CD8-positive, alpha-beta memory T cell (primary cell): ENCODE measurements at places on chromosomes 1 and 21.

DNA sequence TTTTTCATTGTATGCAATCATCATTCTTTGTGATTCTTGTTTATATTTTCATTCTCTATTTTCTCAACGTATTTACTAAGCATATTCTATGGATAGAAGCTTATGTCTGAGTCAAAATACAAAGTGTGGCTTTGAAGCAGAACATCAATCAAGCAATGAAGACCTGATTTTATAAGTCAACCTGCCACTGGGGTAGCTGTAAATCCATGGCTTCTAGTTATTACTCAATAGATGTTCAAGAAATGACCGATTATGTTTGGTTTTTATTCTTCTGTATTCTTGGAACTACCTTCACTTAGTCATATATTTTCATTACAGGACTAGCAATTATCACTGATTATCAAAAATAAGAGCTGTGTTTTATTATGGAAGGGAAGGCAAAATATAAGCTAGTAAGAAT is 20.5 kb upstream of the PTGS2 start:
- DNase-seq, result no peak

GRCh38 chr1:94379615-94380014 is 38.6 kb upstream of the ABCD3 start:
- DNase-seq, result no peak

DNA sequence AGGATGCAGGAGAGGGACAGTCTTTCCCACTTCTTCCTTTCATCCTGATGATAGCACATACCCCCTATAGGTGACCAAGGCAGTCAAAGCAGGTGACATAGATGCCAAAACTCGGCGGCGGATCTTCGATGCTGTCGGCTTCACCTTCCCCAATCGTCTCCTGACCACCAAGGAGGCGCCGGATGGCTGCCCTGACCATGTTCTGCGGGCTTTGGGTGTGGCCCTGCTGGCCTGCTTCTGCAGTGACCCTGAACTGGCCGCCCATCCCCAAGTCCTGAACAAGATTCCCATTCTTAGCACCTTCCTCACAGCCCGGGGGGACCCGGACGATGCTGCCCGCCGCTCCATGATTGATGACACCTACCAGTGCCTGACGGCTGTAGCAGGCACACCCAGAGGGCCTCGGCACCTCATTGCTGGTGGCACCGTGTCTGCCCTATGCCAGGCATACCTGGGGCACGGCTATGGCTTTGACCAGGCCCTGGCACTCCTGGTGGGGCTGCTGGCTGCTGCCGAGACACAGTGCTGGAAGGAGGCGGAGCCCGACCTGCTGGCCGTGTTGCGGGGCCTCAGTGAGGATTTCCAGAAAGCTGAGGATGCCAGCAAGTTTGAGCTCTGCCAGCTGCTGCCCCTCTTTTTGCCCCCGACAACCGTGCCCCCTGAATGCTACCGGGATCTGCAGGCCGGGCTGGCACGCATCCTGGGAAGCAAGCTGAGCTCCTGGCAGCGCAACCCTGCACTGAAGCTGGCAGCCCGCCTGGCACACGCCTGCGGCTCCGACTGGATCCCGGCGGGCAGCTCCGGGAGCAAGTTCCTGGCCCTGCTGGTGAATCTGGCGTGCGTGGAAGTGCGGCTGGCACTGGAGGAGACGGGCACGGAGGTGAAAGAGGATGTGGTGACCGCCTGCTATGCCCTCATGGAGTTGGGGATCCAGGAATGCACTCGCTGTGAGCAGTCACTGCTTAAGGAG is 2.9 kb downstream of the NCDN start:
- DNase-seq, result no peak

GRCh38 chr1:119541389-119541788 is 34.4 kb downstream of the HSD3B1 start:
- DNase-seq, result no peak

DNA sequence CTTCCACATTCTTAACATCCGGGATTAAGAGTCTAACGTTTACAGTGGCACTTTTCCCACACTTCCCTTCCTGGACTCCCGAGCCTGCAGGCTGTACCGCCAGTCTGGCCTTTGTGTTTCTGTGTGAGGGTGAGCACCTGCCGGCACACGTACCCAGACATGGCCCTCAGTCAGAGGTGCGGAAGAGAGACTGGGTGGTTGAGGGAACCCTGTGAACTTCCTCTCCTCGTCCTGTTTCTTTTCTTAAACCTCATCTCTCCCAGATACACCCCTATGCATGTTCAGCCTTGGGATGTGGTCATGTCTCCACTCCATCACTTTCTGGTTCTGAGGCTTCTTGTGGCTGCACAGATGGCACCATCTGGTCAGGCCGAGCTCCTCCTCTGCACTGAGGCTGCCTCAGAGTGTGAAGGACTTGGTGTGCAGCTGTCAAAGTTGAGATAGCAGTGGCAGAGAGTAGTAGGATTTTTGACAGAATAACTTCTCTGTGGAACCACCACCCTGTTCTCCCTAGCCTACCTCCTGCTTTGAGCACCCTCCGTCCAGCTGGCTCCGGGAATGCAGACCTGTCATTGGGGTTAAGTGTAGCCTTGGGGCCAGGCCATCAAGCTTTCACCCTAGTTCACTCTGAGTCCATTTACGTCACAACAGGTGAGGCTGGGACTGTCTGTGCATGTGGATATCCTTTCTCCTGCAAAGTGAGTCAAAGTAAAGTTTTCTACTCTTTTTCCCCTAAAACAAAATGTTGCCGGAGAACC is 31.4 kb downstream of the VASH2 start:
- no peak for DNase-seq

- no peak for DNase-seq
These were observed 66.1 kb upstream of the FAM3B start for GRCh38 chr21:41250519-41250918.

DNA sequence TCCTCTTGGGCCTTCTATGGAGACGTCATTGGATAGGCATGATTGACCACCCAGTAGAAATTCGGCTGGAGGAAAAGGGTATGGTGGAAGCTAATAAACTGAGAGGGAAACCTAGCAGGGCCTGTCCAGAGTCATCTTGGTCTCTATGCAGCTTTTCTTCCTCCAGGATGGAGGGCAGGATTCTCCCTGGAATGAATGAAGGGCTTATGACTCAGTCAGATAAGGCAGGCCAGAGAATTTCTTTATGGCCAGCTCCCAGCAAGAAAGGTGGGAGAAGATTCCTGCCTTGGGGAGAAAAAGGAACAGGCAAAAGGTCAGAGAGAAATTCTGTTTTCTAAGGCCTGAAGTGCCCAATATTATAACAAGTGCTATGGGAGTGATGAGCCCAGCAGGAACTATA is 17.1 kb downstream of the FBLIM1 start:
- no peak for DNase-seq

- no peak for DNase-seq
These were observed 15.7 kb upstream of the GLIS1 start for GRCh38 chr1:53754484-53755312.

DNA sequence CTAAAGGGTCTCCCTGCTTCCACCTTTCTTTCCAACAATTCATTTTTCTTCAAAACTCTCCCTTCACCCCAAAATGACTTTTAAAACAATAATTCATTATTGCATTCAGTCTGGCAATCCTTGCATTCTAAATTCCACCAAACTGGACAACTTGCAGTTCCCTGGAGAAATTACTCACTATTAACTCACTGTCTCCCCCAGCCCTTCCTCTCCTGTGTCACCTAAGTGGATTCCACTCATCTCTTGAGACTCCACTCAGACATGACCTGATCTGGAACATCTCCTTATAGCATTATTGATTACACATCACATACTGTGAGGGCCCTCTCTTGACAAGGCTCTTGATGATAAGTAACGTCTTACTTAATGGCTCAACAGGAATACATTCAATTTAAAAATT is 257.1 kb downstream of the BRINP2 start:
- no peak for DNase-seq

DNA sequence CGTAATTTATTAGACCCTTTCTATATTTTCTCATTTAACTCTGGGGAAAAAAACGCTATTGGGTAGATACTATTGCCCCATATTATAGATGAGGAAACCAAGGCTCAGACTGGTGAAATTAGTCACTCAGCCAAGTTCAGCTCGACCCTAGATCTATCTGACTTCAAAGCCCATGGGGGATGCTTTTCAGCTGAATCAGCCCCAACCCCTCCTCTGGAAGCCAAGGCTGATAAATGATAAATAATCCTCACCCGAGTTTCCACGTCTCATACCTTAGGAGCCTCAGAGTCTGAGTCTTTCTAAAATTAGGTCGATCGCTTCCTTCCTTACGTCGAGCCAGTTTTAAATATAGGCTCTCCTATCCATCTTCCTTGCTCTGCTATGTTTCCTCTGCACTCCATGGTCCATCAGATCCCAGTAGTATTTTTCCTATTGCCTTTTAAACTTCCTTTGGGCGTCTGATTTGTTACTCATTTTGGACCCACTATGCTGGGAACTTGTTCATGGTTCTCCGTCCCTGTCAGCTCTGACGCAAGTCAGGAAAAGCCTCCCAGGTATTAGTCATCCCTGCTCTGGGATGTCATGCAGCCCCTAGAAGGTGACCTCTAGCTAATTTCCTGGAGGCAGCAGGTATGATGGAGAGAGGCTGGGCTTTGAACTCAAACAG is 122.8 kb downstream of the PLPP3 start:
- no peak for DNase-seq

- no peak for DNase-seq
These were observed 37.0 kb upstream of the ATP2B4 start for GRCh38 chr1:203589595-203589994.

DNA sequence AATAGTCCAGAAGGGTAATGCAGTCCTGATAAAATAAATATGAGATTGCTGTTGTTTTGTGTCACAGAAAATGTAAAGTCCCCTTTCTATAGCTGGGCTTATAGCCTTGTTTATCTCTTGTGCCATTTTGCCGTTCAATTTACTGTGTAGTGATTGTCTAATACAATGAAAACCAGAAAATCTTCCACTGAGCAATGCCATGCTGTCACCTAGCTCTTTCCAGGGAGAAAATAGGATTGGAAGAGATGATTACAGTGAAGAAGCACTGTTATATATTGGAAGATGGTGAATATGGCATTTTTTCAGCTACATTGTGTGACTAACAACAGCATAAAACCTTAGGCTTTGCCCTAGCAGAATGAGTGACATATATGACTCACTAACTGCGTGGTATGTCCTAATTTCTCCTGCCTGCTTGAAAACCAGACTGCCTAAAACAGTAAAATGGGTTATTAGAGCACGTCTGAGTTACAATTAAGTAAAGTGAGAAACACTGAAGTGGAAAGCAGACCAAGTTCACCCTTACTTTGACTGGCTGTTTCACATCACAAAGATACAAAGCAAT is 332.4 kb upstream of the ZP4 start:
- no peak for DNase-seq

DNA sequence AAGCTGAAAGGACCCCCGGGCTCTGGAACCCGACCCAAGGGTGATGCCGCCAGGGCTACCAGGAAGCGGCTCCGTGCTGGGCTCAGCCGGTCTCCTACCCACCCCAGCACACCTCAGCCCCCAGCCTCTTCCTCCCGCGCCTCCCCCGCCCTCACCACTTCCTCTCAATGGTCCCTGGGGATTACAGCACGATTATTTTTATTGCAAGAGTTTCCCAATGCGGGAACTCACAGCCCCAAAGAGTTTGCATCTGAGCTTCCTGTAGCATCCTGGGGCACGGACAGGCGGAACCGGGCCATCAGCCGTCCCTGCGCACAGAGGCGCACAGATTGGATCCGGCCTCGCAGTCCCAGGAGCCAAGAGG is 8.7 kb upstream of the SLX9 start:
- DNase-seq, result no peak

- no peak for DNase-seq
These were observed 17.3 kb upstream of the GJA5 start for GRCh38 chr1:147777694-147778093.

- DNase-seq, result no peak
These were observed 1.9 kb downstream of the CD48 start for GRCh38 chr1:160709715-160710114.

GRCh38 chr1:2506007-2506860 is 20.2 kb downstream of the PANK4 start:
- no peak for DNase-seq

GRCh38 chr1:183227422-183228346 is 41.6 kb downstream of the LAMC2 start:
- DNase-seq, result no peak

GRCh38 chr21:38263493-38263892 is 6.7 kb downstream of the KCNJ15 start:
- DNase-seq, result no peak

- no peak for DNase-seq
These were observed 26.1 kb downstream of the WNT9A start for GRCh38 chr1:227921461-227922185.

- DNase-seq, result no peak
These were observed 22.1 kb upstream of the DISP1 start for GRCh38 chr1:222792744-222793143.

- no peak for DNase-seq
These were observed 1.0 kb downstream of the MRAP start for GRCh38 chr21:32299695-32300094.

- no peak for DNase-seq
These were observed 23.5 kb downstream of the CNN3 start for GRCh38 chr1:94903280-94904009.

DNA sequence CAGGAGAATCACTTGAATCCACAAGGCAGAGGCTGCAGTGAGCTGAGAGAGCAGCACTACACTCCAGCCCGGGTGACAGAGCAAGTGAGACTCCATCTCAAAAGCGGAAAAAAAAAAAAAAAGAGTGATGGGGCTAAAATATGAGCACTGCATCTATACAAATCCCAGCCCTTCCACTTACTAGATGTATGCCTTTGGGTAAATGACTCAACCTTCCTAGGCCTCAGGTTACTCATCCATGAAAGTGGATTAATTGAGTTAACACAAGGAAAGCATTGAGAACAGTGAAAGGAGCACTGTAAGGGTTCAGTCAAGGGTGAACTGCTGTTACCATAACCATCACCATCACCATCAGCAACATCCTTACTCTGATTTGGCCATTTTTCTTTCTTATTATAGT is 226.4 kb upstream of the C8B start:
- no peak for DNase-seq

DNA sequence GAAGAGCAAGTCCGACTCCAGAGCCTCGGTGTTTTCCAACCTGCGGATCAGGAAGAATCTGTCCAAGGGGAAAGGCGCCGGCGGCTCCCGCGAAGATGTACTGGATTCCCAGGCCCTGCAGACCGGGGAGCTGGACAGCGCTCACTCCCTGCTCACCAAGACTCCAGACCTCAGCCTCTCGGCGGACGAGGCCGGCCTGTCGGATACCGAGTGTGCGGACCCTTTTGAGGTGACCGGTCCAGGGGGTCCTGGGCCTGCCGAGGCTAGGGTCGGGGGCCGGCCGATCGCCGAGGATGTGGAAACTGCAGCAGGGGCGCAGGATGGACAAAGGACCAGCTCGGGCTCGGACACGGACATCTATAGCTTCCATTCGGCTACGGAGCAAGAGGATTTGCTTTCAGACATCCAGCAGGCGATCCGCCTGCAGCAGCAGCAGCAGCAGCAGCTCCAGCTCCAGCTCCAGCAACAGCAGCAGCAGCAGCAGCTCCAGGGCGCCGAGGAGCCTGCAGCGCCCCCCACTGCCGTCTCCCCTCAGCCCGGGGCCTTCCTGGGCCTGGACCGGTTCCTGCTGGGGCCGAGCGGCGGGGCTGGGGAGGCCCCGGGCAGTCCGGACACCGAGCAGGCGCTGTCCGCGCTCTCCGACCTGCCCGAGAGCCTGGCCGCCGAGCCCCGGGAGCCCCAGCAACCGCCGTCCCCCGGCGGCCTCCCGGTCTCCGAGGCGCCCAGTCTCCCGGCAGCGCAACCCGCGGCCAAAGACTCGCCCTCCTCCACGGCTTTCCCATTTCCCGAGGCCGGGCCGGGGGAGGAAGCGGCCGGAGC is 827 bp downstream of the FMN2 start:
- no peak for DNase-seq
